ENCODE measurements at places on chromosomes 16 and 17.

DNA sequence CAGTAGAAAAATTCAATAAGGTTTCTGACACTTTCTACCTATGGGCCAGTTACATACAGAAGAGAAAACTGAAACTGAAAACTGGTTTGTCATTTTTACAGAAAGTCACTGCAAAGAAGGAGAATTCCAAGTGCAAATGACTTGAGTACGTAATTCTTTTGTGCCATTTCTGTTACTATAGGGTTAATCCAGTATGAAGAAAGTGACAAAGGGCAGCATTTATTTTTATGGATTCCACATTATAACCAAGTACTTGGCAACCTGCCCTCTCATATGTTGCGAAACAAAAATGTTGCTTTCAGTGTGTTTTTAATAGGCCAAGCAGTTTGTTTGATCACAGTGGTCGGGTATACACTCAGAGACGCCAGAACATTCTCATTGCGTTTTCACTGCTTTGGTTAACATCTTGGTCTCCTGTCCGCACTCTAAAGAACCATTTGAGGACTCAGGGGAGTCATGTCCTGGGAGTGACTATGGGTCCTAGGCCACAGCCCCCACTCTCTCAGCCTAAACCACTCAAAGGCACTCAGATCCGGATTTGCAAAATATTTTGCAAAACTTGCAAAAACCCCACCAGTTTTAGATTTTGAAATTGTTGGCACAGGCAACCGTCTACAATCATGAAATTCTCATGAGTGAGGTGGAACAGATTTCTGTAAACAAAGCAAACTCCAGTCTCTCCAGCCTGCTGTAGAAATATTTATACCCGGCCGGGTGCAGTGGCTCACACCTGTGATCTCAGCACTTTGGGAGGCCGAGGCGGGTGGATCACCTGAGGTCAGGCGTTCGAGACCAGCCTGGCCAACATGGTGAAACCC is 15.4 kb upstream of the HELZ start:
- no peak for DNase-seq

DNA sequence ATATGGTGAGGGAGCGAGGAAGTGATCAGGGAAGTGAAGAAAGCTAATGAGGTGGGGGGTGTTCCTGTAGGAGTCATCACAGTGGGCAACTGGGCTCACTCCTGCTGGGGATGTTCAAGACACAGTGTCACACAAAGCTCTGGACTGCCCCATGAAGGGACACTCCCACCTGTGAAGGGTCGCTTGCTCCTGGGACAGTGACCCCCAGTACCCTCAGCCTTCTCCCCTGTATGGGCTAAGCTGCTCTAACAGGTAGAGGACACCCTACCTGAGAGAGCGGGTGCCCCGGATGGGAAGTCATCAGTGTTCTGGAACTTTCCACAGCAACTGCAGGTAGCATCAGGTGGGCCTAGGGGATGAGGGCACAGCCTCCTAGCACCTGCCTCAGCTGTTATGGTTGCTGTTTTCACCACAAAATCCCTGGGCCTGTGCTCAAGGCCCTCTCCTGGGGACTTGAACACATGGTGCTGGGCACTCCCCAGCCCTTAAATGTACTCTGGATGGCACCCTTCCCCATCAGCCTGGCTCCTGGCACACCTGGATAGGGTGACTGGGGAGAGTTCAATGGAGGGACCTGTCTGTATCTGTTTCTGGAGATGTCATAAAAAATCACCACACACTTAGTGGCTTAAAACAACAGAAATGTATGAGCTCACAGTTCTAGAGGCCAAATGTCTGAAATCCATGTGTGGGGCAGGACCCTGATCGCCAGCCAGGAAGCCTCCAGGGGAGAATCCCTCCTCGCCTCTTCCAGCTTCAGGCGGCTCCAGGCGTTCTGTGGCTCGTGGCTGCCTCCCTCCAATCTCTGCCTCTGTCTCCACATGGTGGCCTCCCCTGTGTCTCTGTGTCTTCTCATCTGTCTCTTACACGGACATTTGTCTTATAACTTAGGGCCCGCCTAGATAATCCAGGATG is 104.0 kb upstream of the CDH5 start:
- DNase-seq = no peak

DNA sequence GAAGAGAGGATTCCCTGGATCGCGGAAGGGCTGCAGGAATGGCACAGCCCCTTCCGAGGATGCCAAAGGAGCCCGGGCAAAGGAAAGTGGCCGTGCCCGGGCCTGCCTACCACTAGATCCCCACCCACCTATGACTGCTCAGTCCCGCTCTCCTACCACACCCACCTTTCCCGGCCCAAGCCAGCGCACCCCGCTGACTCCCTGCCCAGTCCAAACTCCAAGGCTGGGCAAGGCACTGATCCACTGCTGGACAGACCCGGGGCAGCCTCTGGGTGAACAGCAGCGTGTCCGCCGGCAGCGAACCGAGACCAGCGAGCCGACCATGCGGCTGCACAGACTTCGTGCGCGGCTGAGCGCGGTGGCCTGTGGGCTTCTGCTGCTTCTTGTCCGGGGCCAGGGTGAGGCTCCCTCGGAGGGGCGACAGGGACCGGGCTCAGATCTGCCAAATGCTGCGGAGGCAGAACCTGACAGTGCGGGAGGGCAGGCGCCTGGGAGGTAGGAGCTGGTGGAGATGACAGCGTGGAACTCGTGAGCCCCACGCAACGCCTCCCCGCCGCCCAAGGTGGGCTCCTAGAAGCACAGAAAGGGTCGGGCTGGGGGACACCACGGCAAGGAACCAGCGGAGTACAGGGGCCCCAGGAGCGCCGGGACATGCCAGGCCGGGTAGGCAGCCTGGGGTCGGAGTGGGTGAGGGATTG is at the start of gene CES2:
TSS of gene CES2 (plus strand) at position 203 of the 698 bp plus-strand sequence. CDS start at position 323, 120 bp downstream.
- DNase-seq = no peak

- no peak for DNase-seq
Measured at GRCh38 chr16:66539623-66540469, 10.1 kb downstream of the TK2 start.

DNA sequence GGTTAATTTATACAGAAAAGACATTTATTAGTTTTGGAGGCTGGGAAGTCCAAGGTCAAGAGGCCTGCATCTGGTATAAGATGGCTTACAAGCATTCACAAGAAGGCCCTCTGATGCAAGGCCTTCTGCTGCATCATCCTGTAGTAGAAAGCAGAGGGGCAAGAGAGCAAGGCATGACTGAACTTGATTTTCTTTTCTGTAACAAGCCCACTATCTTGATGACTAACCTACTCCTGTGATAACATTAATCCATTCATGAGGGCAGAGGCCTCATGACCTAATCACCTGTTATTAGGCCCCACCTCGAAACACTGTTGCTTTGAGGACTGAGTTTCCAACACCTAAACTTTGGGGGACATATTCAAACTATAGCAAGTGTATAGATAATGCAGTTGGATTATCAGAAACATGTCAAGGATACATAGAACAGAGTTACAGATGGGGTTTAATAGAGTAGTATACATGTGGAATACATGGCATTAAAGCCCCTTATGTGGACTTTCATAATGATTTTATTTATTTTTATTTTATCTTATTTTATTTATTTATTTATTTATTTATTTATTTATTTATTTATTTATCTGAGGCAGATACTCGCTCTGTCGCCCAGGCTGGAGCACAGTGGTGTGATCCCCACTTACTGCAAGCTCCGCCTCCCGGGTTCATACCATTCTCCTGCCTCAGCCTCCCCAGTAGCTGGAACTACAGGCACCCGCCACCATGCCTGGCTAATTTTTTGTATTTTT is 88.2 kb downstream of the CHD9 start:
- no peak for DNase-seq

- DNase-seq = peak; percentile 8
Measured at GRCh38 chr17:29929006-29929532, 959 bp downstream of the SSH2 start.

- DNase-seq = no peak
Measured at GRCh38 chr16:1432388-1433262, 1.7 kb downstream of the PERCC1 start.

DNA sequence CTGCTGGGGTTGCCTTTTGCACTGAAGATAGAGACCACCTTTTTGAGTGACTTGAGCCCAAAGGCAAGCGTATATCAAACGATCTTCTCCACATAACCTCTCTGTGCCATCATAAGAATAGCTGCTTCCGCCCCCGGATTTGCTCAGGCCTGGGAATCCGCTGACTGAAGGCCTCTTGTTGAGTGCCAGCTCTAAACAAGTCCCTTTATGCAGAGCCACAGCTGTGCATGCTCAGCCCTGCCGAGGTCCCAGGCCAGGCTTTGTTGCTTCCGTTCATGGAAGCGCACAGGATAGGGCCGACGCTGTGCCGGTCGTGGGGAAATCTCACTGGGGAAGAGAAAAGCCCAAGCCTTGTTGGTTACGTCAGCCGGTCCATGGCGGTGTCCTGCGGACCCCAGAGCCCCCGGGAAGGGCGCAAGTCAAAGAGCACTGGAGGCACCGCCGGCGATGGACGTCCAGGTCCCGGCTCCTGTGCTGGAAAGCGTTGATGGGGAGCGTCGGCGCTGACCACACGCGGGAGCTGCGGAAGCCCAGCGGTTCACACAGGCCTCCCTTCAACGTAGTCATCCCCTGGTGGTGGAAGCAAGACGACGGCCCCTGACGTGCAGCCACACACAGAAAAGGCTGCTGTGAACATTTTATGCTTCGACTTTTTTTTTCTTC is 23.5 kb upstream of the RPL13 start:
- DNase-seq = no peak

- DNase-seq = no peak
Measured at GRCh38 chr16:85360323-85361277, 248.3 kb upstream of the CIBAR2 start.

Measured in T-helper 2 cell treated with Interferon-gamma antibody and Interleukin-4, amounts not matched to agents 5 μg/mL and 100 μg/mL, for 36 hours (primary cell).